CD4-positive, alpha-beta T cell (primary cell): ENCODE measurements at places on chromosomes 2 and 18.

- no peaks in the 10 kb centered on the region for H3K4me1 ChIP-seq
- no peak overlapping the region for H3K4me3 ChIP-seq
- H3K36me3 ChIP-seq: no peaks in the 10 kb centered on the region
- no peaks in the 10 kb centered on the region for H3K27me3 ChIP-seq
- no peak for DNase-seq
These were observed 19.8 kb downstream of the SPIRE1 start for GRCh38 chr18:12637901-12638643.

DNA sequence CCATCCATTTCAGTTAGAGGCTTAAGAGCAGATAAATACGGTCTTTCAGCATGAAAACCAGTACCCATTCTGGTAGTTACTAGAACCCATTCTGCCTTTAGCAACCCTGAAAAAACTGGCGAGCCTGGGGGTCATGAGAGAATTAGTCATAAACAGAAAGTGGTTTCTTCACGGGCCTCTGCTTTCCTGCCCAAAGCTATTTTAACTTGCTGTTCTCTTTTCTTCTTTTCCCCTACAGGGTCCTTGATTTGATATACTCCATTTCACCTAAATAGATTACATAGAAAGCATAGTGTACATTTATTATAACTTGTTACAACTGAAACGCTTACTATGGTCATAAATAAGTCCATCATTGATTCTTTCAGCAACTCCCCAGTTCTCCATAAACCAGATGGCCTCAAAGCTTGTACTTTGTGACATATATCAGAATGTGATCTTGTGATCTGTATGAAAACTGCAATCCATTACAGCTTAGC is 48.3 kb downstream of the WDFY1 start:
- DNase-seq: peak; percentile 51
- H3K27me3 ChIP-seq: no peaks in the 10 kb centered on the region
- peaks cover 66% of the 10 kb centered on the region for H3K36me3 ChIP-seq
- H3K27ac ChIP-seq: no peak overlapping the region
- H3K4me1 ChIP-seq: peaks cover 2% of the 10 kb centered on the region

GRCh38 chr2:234571620-234572407 is 74.9 kb upstream of the ARL4C start:
- H3K27me3 ChIP-seq: peaks cover 11% of the 10 kb centered on the region
- H3K4me3 ChIP-seq: no peak overlapping the region
- H3K4me1 ChIP-seq: no peaks in the 10 kb centered on the region
- DNase-seq: no peak

DNA sequence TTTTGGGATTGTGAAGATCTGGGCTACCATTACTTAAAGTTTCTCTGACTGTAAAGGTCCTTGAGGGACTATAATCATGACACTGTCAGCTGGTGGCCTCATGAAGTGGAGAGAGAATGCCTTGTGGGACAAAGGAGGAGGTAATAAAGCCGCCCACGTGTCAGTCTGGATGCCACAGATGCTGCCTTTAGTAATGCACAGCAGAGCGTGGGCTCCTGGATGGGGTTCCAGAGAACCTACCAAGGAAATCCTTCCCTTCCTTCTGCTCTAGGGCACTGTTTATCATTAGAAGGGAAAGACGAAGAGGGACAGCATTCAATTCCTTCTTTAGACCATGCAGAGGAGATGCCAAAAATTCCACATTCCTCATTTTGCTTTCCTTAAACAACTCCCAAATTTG is 63.5 kb downstream of the COL5A2 start:
- no peak overlapping the region for H3K27ac ChIP-seq
- DNase-seq: no peak
- H3K36me3 ChIP-seq: no peaks in the 10 kb centered on the region
- H3K27me3 ChIP-seq: no peaks in the 10 kb centered on the region
- H3K4me1 ChIP-seq: no peaks in the 10 kb centered on the region

GRCh38 chr18:28112056-28112470 is 64.9 kb downstream of the CDH2 start:
- no peak for DNase-seq
- no peak overlapping the region for H3K27ac ChIP-seq
- no peak overlapping the region for H3K4me3 ChIP-seq
- no peaks in the 10 kb centered on the region for H3K27me3 ChIP-seq

GRCh38 chr2:240236217-240237111 is 96.0 kb upstream of the OTOS start:
- no peak overlapping the region for H3K4me3 ChIP-seq
- no peaks in the 10 kb centered on the region for H3K36me3 ChIP-seq
- no peak for DNase-seq
- H3K27ac ChIP-seq: no peak overlapping the region

GRCh38 chr2:189613650-189614420 is 33.2 kb upstream of the SLC40A1 start:
- no peaks in the 10 kb centered on the region for H3K36me3 ChIP-seq
- no peaks in the 10 kb centered on the region for H3K27me3 ChIP-seq
- DNase-seq: no peak

GRCh38 chr2:191516260-191516659 is 161.7 kb upstream of the NABP1 start:
- H3K27me3 ChIP-seq: no peaks in the 10 kb centered on the region
- no peak for DNase-seq
- H3K4me3 ChIP-seq: no peak overlapping the region
- H3K27ac ChIP-seq: no peak overlapping the region

GRCh38 chr18:26863122-26863879 is 2.2 kb downstream of the AQP4 start:
- DNase-seq: no peak
- peaks cover 10% of the 10 kb centered on the region for H3K27me3 ChIP-seq
- H3K36me3 ChIP-seq: no peaks in the 10 kb centered on the region

GRCh38 chr2:30261695-30262211 is 30.4 kb downstream of the LBH start:
- H3K36me3 ChIP-seq: peaks cover 35% of the 10 kb centered on the region
- peaks cover 79% of the 10 kb centered on the region for H3K4me1 ChIP-seq
- no peaks in the 10 kb centered on the region for H3K27me3 ChIP-seq
- no peak overlapping the region for H3K4me3 ChIP-seq
- DNase-seq: no peak

- peaks cover 7% of the 10 kb centered on the region for H3K27me3 ChIP-seq
- H3K36me3 ChIP-seq: no peaks in the 10 kb centered on the region
- H3K27ac ChIP-seq: no peak overlapping the region
- no peak overlapping the region for H3K4me3 ChIP-seq
- no peak for DNase-seq
These were observed 46.8 kb downstream of the SH3BP4 start for GRCh38 chr2:234998404-234999211.

GRCh38 chr18:55321265-55322177 is 266.5 kb downstream of the TCF4 start:
- peak overlapping the region; percentile 28 for H3K4me3 ChIP-seq
- peaks cover 6% of the 10 kb centered on the region for H3K4me1 ChIP-seq
- peaks cover 18% of the 10 kb centered on the region for H3K27me3 ChIP-seq

DNA sequence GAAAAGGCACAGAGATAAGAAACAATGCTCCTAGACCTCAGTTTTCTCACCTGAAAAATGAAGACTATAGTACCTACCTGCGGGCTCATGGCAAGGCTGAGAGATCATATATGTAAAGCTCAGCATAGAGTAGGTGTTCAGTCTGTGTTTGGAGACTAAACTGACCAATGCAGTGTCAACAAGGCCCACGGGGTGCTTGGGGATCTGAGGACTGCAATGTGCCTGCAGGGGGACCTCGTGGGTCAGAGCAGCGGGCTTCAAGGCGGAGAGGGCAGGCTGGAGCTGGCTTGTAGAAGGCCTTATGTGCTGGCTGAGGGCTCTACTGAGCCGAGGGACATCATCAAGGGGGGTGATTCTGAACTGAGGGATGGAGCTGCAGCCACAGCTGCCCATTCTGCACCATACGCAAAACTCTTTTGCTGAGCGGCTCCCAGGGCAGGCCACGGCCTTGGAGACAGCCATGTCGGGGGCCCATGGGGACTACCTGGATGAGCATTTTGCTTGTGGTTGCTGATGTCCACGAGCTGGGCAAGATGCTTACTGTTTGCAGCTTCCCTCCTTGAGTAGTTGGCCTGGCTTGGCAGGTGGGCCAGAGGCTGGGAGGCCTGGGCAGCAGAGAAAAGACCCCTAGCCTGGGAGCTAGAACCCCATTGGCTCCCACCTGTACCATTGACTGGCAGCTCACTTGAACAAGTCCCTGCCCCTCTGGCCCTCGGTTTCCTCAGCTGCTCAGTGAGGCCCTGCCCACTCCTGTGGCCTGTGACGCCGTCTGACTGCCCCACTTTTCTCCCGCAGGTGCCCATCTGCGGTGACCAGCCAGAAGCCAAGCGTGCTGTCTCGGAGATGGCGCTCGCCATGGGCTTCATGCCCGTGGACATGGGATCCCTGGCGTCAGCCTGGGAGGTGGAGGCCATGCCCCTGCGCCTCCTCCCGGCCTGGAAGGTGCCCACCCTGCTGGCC is 23.5 kb downstream of the STEAP3 start:
- H3K4me3 ChIP-seq: no peak overlapping the region
- no peak overlapping the region for H3K27ac ChIP-seq
- H3K27me3 ChIP-seq: peaks cover 3% of the 10 kb centered on the region
- no peaks in the 10 kb centered on the region for H3K4me1 ChIP-seq
- no peaks in the 10 kb centered on the region for H3K36me3 ChIP-seq

DNA sequence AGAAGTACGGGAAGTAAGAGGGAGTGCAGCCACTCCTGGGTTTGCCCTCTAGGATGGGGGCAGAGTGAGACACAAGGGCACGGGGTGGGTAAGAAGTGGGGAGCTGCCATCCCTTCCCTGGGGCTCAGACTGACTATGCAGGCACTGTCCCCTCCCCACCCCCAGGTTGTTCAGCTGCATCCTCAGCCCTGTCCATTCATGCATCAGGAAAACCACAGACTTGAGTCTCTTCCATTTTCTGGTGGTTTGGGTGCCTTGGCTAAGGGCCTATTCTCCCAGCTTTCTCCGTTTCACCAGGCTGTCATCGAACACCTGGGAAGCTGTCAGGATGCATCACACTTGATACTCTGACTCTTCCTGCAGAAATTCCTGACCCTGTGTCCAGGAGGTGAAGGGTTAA is 111.9 kb downstream of the TFCP2L1 start:
- no peaks in the 10 kb centered on the region for H3K4me1 ChIP-seq
- no peak overlapping the region for H3K27ac ChIP-seq
- H3K36me3 ChIP-seq: no peaks in the 10 kb centered on the region
- H3K4me3 ChIP-seq: no peak overlapping the region

GRCh38 chr2:25363733-25364132 is 22.0 kb upstream of the DNMT3A start:
- no peaks in the 10 kb centered on the region for H3K27me3 ChIP-seq
- H3K27ac ChIP-seq: no peak overlapping the region
- no peaks in the 10 kb centered on the region for H3K36me3 ChIP-seq
- no peak for DNase-seq

- H3K4me1 ChIP-seq: no peaks in the 10 kb centered on the region
- H3K4me3 ChIP-seq: no peak overlapping the region
- DNase-seq: no peak
- no peaks in the 10 kb centered on the region for H3K36me3 ChIP-seq
- no peaks in the 10 kb centered on the region for H3K27me3 ChIP-seq
These were observed 45.7 kb downstream of the FAM210A start for GRCh38 chr18:13680612-13681011.

DNA sequence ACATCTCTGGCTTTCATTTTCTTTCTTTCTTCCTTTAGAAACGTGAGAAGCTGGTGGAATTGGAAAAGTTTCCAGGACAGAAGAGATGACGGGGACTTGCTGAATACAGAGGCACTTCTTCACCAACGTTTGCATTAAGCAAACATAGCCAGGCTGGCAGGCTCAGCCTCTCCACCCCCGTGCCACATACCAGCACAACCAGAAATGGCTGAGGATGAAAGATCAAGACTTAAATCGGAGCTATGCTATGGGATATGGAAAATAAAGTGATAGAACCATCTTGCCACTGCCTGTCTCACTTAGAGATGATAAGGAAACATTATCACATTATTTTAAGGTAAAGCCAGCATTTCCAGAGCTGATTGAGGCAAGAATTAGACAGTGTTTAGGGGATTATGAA is 483.3 kb downstream of the BCL11A start:
- no peak overlapping the region for H3K27ac ChIP-seq
- H3K27me3 ChIP-seq: no peaks in the 10 kb centered on the region
- no peaks in the 10 kb centered on the region for H3K36me3 ChIP-seq
- DNase-seq: no peak

DNA sequence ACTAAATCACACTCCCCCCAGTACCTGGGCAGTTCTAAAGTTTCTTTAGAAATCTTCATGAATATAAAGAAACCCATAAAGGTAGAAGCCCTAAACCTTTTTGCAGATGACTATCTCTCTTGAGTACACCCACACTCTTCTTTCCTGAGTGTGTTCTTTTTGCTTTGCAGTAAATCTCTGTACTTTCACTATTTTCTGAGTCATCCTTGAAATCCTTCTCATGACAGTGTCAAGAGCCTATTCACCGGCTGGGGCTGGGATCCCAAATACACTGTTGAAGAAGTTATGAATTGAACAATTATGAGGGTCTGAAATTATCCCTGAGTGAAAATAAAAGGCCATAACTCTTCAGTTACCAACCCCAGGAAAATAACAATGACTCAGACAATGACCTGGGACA is 133.9 kb upstream of the CCDC195 start:
- no peak for DNase-seq
- no peaks in the 10 kb centered on the region for H3K27me3 ChIP-seq
- H3K27ac ChIP-seq: no peak overlapping the region
- H3K4me3 ChIP-seq: no peak overlapping the region
- H3K4me1 ChIP-seq: no peaks in the 10 kb centered on the region

- H3K4me3 ChIP-seq: no peak overlapping the region
- H3K27me3 ChIP-seq: no peaks in the 10 kb centered on the region
- DNase-seq: no peak
- no peak overlapping the region for H3K27ac ChIP-seq
These were observed 147.9 kb downstream of the DOCK10 start for GRCh38 chr2:224894356-224894755.

DNA sequence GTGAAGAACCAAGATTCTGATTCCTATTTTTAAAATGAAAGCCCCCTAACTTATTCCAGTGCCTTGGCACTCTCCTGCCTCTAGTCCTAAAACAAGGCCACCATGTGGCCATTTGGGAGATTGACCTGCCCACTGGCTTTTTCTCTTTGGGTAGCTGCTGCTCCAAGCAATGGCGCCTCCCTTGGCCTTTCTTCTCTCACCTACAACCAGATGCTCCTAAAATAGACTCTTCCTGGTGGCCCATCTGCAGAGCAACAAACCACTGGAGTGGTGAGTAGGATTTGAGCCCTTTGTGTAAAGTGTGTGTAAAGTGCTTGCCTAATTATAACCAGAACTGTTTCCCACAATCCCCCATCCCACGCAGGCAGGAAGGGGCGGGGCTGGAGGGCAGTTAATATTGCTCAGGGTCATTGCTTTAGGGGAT is 114.2 kb downstream of the FHOD3 start:
- no peaks in the 10 kb centered on the region for H3K27me3 ChIP-seq
- H3K4me1 ChIP-seq: no peaks in the 10 kb centered on the region
- no peak for DNase-seq
- no peak overlapping the region for H3K27ac ChIP-seq
- H3K4me3 ChIP-seq: no peak overlapping the region
- H3K36me3 ChIP-seq: no peaks in the 10 kb centered on the region

GRCh38 chr18:10234912-10235660 is 219.3 kb upstream of the APCDD1 start:
- no peak overlapping the region for H3K4me3 ChIP-seq
- H3K27me3 ChIP-seq: no peaks in the 10 kb centered on the region
- DNase-seq: no peak
- H3K27ac ChIP-seq: no peak overlapping the region
- H3K36me3 ChIP-seq: no peaks in the 10 kb centered on the region

GRCh38 chr2:223102040-223102400 is 50.0 kb downstream of the KCNE4 start:
- H3K27ac ChIP-seq: no peak overlapping the region
- no peak for DNase-seq
- H3K4me1 ChIP-seq: no peaks in the 10 kb centered on the region
- H3K27me3 ChIP-seq: no peaks in the 10 kb centered on the region
